ENCODE measurements at places on chromosomes 6 and 20.

- DNase-seq, result peak; percentile 35
Measured at GRCh38 chr20:21432911-21433310, 35.6 kb upstream of the NKX2-4 start.

GRCh38 chr6:34328969-34329368 lies 63.5 kb downstream of the NUDT3 start:
- no peak for DNase-seq

DNA sequence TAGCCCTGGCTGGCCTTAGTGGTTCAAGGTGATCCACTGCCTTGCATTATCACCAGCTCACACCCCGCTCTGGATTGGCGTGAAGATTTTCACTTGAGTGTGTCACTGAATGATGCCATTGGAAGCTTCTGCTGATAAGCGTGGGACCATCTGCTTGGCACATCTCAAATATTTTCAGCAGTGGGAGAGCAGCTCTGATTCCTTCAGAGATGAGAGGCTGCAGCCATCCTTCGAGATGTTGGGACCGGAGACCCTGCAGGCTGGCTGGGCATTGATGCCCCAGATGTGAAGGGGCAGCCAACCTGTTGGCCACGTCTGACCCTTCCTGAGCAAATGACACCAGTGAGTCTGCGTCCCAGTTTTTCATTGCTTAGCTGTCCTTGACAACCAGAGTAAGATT lies at the start of gene MAS1:
Gene MAS1 (plus strand): TSS at position 197 of the 400 bp plus-strand sequence. CDS start 15,968 bp downstream, outside the sequence.
- no peak for DNase-seq

GRCh38 chr20:54209216-54209813 lies 1.4 kb downstream of the PFDN4 start:
- DNase-seq, result peak; percentile 46

GRCh38 chr6:88031550-88031949 lies 16.1 kb upstream of the SPACA1 start:
- no peak for DNase-seq

DNA sequence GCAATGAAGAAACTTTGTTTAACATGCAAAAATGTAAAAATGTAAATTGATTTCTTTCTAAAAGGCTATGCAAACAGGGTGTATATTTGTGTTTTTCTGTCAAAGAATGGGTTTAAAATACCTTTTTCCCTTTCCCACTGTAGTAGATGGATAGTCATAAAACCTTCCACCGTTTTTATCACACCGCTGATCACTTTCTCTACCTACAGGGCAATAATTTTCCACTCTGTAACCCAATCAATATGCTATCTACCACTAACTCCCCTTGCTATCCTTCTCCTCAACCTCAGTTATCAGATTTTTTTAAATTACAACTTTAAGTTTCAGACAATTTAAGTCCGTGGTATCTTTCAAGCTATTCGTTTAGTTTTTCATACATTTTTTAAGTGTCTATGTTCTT lies 91.4 kb upstream of the ARID1B start:
- no peak for DNase-seq

GRCh38 chr6:144606083-144606482 lies 320.9 kb downstream of the UTRN start:
- no peak for DNase-seq

- DNase-seq, result peak; percentile 54
Measured at GRCh38 chr6:138107752-138108592, 753 bp upstream of the PERP start.

DNA sequence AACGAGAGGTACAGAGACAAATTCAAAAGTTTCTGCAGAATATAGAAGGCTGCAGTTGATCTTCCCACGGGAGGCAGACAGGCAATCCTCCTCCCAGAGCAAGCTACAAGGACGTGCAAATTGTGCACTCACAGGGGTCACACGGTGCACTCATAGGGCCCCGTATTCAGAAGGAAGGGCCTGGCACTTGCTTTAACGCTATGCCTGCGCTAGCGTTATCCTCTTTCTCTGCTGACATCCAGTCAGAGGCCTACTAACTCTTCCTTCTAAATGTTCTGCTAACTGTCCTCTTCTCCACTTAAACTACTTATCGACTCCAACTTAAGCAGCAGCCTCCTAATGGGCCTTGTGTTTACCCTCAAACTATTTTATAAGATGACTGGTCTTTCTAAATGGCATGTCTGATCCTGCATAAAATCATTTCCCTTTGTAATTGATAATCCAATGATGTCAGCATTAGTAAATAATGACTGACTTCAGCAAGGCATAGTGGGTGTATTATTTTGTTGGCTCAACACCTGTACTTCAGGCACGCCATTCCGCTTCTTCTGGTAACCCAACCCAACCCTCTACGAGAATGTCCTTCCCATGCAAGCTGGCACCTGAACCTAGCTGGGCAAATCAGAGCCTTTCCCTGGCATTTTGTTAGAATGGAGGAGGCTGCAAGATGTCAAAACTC lies 2.2 kb downstream of the IFNGR1 start:
- DNase-seq, result no peak

- no peak for DNase-seq
Measured at GRCh38 chr6:3412779-3413500, 43.9 kb downstream of the SLC22A23 start.

GRCh38 chr20:45752746-45753145 lies 30.6 kb downstream of the SPINT4 start:
- DNase-seq, result no peak

GRCh38 chr6:28353981-28354676 lies 4.4 kb downstream of the ZKSCAN3 start:
- peak; percentile 27 for DNase-seq

DNA sequence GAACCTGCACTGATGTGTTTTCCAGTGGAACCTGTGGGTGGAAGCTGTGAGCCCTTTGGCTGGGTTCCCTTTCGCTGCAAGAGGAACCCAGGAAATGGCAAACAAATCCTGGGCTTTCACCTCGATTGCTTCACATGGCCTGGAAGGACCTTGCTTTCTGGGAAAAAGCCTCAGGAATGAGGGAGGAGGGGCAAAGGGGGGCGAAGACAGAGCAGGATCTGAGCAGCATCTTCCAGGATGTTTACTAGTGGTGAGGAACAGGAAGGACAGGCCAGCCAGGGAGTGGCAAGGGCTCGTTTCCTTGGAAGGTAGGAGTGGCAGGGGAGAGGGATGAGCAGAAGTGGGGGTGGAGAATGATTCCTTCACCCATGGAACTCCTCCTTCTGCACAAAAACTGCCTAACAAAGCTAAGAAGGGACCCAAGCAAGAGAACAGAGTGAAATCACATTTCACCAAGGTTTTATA lies 5.9 kb downstream of the SLC2A10 start:
- DNase-seq, result no peak

DNA sequence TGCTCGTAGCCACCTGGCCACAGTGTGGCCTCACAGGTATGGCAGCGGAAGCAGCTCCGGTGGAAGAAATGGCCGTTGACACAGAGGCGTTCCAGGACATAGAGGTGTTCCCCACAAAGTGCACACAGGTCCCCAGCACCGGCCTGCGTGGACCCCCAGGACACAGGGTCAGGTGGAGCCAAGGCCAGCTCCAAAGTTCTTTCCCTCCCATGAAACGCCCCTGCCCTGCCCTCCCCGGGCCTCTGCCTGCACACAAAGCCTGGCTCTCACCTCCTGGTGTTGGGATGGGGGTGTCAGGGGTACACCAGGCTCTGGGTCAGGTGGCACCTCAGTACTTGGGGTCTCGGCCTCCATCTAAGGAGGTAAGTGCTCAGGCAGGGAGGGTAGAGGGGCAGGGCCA lies 6.6 kb downstream of the SMPD2 start:
- no peak for DNase-seq

GRCh38 chr6:76835695-76836094 lies 627.6 kb downstream of the HTR1B start:
- DNase-seq, result no peak

DNA sequence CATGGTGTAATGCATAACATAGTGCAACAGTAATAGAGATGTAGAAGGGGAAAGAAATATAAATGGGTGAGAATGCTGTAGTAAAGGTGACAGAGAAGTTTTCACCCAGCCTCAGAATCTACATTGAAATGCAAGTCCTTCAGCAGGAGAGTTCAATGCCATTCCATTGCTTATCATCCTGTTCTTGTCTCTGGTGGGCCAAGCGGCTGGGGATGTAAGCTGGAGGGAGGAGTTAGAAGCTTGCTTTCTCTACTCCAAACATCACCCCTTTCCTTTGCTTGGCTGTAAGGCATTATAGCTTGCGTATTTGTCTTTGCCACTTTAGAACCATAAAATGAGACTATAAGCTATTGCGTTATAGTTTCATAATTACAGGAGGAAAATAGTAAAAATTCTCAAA lies 2.2 kb upstream of the FUT9 start:
- DNase-seq, result no peak

DNA sequence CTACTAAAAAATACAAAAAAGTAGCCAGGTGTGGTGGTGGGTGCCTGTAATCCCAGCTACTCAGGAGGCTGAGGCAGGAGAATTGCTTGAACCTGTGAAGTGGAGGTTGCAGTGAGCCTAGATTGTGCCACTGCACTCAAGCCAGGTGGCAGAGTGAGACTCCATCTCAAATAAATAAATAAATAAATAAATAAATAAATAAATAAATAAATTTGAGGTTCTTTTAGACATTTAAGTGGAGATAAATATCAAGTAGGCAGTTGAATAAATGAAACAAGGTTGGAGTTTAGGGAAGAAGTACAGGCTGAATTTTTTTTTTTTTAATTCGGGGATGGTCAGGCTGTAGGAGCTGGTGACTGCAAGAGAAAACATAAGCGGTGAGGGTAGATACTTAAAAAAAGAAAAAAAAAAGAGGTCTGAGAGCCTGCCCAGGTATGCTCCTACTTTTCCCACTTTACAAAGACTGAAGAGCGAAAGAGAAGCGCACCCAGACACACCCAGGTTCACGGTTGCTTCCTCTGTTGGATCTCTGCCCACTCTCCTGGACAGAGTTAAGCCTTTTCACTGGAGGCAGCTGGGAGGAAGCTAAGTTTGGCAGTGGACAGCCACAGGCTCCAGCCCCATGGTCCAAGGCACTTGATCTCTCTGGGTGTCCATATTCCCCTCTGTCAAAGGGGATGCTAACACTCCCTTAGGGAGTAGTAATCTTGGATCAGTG lies 100.9 kb upstream of the PRDM1 start:
- DNase-seq, result no peak

DNA sequence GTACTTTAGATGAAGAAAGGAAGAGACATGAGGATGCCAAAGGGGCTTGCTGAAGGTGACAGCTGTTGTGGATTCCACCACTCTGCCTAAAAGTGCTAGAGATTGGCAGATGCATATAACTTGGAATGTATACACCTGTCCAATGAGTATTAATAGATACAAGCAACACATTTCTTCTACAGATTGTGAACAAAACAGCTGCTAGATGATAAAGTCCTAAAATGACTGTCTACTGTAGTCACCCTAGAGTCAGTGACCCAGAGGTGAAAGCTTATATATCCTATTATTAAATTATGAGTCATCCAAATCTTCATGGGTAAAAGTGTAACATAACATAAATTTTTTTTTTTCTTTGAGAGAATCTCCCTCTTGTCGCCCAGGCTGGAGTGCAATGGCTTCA lies 5.2 kb downstream of the RNF217 start:
- no peak for DNase-seq

GRCh38 chr6:109002051-109002697 lies 92.5 kb downstream of the SESN1 start:
- DNase-seq, result no peak

GRCh38 chr20:6898928-6899327 lies 131.4 kb downstream of the BMP2 start:
- no peak for DNase-seq

DNA sequence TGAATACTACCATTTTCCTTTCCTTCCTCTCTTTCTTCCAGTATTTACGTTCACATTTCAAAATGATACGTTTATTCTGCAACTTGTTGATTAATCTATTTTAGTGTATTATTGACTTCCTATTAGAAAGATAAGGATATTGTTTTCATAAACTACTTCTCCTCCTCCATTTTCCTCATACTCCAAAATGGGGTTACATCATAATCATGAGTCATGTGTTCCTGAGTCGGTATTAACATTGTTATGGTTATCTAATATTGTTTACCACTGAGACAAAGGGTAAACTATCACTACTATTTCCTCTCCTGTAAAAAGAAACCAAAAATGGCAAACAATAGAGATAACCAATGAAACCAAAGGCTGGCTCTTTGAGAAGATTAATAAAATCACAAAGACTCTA lies 126.5 kb upstream of the CDYL start:
- no peak for DNase-seq

DNA sequence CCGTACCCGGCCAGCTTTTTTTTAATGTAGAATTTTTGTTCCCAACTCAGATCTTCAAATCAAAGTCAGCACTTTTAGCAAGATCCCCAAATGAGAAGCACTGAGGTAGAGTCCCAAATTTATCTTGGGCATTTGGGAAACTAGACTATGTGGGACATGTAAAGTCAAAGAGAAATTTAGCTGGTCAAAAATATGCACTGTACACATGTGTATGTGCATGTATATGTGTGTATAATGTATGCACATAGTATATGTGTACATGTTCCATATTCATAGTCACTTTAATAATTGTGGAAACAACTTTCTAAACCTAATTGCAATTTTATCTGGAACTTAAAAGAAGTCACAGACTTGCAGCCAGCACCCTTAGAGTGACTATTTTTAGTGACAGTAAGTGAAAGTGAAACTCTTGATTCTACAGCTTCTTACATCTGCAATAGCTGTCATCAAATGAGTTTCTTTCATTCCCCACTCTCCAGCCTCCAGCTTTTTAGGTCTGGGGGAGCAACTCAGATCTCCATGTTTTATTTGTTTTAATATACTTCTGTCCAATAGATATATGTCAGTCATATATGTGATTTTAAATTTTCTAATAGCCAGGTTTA lies 53.6 kb downstream of the CDC40 start:
- no peak for DNase-seq

GRCh38 chr20:17761604-17762003 lies 61.8 kb downstream of the BANF2 start:
- no peak for DNase-seq

DNA sequence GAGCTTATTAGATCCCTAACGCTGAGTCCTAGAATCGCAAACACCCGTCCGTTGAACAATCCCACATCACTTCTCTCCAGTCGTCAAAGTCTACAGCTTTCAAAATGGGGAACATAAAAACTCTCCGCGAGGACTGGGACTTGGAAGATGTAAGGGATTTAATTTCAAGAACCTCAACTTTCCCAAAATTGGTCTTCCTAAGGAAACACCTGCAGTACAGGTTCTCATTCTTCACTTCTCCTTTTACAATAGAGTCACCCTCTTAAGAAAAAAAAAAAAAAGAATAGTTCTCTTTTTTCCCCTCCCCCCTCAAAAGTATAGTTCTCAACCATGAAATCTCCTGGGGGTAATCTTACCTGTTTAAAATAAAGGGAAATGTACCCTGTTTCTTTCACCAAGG lies 6.6 kb upstream of the ZBTB22 start:
- no peak for DNase-seq

DNA sequence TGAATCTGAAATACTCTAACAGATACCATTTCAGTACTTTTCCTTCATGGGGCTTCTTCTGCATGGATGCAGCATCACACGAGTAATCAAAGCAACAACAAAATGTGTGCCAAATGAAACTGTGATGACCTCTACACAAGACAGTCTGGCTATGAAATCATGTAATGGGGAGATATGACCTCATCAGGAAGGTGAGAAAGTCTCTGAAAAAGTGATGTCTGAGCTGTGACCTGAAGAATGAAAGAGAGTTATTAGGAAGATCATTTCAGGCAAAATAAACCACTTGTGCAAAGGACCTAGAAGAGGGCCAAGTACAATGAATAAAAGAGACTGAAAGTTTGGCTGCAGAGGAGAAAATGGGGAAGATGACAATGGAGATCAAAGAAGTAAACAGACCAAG lies 182.8 kb downstream of the PTPRK start:
- DNase-seq, result no peak

- DNase-seq, result no peak
Measured at GRCh38 chr6:30861257-30862048, 22.9 kb upstream of the DDR1 start.

Data from trophoblast cell (in vitro differentiated cells and primary cell).